ENCODE measurements at places on chromosomes 11 and 22.

DNA sequence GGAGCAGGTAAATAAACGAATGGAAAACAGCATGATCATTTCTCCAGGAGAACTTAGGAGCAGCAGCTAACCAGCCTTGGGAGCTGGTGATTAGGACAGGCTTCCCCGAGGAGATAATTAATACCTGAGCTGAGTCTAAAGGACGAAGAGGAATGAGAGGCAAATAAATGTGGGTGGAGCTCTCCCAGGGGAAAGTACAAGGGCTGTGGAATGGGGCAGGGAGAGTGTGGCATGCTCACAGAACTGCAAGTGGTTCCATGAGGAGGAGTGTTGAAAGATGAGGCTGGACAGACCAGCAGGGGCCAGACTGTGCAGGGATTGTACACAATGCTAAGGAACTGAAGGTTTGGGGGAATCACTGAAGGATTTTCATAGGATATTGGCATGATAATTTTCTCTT, 14.2 kb upstream of the TLCD5 start:
- no peak for DNase-seq

GRCh38 chr11:100383357-100383865, 303.7 kb upstream of the ARHGAP42 start:
- no peak for DNase-seq

DNA sequence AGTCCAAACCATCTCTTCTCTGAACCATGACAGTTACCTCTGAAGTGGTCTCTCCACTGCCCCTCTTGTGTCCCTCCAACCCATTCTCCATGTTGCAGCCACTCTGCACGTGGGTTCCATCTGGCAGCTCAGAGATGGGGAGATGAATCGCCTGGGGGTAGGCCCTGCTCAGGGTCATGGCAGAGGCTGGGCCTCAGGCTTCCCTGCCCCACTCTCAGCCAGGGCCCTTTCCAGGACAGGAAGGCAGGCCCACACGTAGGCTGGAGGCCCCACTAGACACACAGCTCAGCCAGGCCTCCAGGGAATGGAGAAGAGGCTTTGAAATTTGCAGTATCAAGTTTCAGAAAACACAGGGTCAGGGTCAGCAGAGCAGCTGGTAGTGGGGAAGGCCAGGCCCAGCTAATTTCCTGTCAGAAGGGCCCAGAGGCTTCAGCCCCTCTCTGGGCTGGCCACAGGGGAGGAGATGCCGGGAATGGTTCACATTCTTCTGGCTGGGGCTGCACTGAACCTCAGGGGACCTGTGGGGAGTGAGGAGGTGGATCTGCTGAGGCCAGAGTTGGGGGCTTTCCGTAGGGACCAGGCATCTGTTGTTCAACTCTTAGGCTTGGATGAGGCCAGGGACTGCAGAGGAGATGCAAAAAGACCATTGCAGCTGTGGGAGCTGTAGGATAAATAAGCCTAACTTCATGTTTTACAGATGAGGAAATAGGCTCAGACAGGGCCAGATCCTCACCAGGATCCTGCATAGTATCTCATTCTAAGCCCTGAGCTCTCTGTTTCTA, 101.6 kb downstream of the SWAP70 start:
- DNase-seq, result no peak

- no peak for DNase-seq
These were observed at the start of gene TENM4 for GRCh38 chr11:79440571-79441460. Gene TENM4, minus strand, starts transcription at chr11:79441030. Its CDS starts 371,086 bp downstream, at chr11:79069944.

GRCh38 chr22:20001082-20001638, 15.5 kb downstream of the ARVCF start:
- DNase-seq, result no peak

GRCh38 chr22:24321999-24322398, 51.4 kb downstream of the SPECC1L start:
- DNase-seq, result no peak

- DNase-seq, result no peak
These were observed 1.9 kb downstream of the FBXO7 start for GRCh38 chr22:32476281-32477195.

DNA sequence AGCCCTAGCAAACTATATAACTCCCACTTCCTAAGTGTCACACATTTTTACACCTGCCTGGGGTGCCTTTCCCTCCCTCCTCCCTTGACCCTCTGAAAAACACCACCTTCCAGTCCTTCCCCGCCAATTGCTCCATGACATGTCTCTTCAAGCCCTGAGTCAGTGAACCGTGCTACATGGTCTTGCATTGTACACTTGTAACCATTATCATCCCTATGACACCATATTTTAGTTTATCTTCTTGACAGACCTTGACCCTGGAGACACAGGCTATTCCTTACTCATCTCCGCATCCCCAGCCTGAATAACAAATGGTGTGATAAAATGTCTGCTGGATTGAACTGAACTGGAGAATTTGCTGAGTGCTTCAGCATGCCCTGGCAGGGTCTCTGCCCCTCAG, 36.9 kb downstream of the TNKS1BP1 start:
- DNase-seq, result no peak

- DNase-seq, result no peak
These were observed 3.3 kb upstream of the GRAMD1B start for GRCh38 chr11:123426789-123427188.

GRCh38 chr11:18392434-18393321, 1.7 kb upstream of the LDHA start:
- no peak for DNase-seq

GRCh38 chr22:44206330-44206645, 25.6 kb downstream of the PARVG start:
- DNase-seq, result no peak

DNA sequence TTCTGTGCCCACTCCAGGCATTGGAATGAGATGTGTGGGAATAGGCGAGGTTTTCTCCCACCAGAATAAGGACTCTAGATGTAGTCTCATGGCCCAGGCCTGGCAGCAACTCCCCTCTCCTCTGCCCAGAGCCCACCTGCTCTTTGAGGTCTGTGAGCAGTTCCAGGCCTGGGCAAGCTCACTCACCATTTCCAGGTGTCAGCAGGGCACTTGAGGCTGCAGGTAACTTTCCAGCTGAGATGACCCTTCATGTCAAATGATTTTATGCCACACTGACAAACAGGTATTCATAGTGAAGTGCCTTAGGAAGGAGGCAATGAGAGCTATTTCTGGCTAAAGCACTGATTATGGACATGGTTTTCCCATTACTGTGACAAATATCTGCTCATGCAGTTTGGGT, 123.3 kb upstream of the CCDC90B start:
- no peak for DNase-seq

DNA sequence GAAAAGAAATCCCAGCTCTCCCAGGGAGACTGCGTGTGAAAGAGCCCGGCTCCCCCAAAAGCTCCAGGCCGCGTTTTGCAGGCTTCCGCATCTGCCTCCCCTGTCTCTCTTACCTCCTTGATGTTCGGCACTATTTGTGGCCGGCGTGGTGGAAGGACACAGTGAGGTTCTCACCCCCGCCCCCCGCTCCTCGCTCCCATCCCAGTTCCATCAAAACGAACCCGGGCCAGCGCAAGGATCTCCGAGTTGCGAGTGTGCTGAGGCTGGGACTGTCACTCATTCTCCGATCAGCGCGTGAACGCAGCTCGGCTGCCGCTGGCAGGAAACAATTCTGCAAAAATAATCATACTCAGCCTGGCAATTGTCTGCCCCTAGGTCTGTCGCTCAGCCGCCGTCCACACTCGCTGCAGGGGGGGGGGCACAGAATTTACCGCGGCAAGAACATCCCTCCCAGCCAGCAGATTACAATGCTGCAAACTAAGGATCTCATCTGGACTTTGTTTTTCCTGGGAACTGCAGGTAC, at the start of gene NCAM1:
Gene NCAM1, plus strand, starts transcription at position 275 of the 523 bp plus-strand sequence.
- DNase-seq, result no peak

DNA sequence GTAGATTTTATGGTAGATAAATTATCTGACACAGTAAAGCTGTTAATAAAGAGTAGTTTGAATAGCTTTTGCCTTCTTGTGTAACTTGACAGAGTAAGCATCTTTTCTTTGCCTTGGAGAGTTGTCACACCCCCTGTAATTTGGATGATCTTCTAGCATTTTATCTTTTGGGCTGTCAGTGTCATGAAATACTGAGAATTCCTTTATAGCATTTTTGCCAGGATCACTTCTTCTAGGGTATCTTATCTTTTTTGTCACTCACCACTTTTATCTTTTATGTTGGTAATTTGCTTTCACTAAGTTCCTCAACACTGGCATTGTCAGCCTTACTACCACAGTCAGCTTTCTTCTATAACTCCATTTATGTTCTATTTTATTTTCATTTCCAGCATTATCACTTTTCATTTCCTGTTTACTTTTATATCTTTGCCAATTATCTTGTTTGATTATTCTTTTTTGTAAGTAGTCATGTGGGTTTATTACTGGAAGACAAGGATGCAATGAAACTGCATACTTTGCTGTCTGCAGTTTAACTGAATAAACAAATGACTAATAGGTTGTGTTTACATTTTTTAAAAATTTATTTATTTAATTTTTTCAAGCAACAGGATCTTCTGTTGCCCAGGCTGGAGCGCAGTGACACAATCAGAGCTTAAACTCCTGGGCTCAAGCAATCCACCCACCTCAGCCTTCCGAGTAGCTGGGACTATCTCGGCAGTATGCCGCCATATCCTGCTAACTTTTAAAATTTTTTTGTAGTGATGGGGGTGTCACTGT, 28.1 kb upstream of the ACAT1 start:
- no peak for DNase-seq

- DNase-seq, result no peak
These were observed 7.3 kb downstream of the SELENOM start for GRCh38 chr22:31099841-31100761.

DNA sequence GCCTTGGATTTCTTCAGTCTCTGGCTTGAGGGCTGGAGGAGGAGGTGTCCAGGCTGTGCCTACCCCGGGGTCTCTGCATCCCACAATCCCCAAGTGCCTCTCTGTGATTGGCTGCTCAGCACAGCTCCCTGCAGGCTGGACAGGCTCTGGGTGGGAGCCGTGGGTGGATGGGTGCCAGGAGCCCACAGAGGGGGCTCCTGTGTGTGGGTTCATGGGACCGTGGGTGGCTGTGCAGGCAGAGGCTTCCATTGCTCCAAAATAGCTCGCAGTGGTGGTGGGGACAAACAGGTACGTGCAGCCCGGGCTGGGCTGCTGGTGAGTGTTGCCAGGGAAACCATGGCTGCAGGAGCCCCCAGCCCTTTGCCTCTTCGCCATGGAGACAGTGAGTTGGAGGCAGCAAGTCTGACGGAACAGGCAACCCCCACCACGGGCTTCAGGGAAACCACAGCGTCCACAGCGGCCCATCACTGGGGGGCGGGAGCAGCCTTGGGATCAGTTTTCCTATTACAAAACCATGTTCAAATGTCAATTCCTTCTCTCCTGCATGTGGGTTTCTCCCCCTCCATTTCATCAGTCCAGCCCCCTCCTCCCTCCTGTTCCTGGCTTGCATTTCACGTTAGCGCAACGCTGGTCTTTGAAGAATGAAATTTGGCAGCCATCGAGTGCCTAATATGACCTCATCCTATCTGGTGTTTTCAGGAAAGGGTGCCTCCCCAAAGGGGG, 155.2 kb downstream of the TRIM29 start:
- no peak for DNase-seq

- no peak for DNase-seq
These were observed 147.9 kb upstream of the LUZP2 start for GRCh38 chr11:24348908-24349307.

Data from activated T-cell treated with anti-CD3 and anti-CD28 coated beads, Interleukin-2, amount 50 U/mL, for 1 hour (primary cell).